Omental fat pad (tissue), 4 donors: ENCODE measurements at places on chromosomes 1 and 21.

DNA sequence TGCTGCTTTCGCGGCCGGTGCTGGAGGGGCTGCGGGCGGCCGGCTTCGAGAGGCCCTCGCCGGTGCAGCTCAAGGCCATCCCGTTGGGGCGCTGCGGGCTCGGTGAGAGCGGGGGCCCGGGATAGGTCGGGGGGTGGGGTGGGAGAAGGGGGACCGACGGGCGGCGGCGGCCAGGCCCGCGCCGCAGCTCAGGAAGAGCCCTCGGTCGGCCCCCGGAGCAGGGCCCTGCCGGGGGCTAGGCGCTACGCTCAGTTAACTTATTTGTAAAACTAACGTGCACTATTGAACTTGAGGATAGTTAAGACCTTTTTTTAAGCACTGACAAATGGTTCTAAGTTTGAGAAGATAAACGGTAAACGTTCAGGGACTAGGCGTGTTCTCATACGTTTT lies 418 bp downstream of the DDX20 start:
- no peak for DNase-seq

GRCh38 chr1:45009956-45010854 lies 919 bp downstream of the HECTD3 start:
- no peak for DNase-seq

GRCh38 chr1:204074274-204075138 lies 1.6 kb downstream of the SOX13 start:
- DNase-seq: no peak

DNA sequence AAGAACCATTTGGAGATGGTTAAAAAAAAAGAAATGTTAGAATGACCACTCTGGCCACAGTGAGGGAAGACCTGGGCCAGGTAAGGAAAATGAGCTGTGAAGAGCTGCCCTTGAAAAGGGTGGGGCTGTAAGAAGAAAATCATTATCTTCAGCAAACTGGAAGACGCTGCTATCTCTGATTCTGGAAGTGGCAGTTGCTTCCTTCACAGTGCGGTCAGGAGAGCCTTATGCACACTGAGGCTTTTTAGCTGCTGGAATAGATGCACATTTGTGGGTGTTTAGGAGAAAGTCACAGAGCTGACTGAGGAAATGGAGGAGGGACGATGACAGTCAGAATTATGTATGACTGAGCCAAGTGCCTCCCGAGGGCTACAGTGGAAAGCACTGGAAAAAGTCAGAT lies 91.6 kb downstream of the TBX19 start:
- DNase-seq: no peak

DNA sequence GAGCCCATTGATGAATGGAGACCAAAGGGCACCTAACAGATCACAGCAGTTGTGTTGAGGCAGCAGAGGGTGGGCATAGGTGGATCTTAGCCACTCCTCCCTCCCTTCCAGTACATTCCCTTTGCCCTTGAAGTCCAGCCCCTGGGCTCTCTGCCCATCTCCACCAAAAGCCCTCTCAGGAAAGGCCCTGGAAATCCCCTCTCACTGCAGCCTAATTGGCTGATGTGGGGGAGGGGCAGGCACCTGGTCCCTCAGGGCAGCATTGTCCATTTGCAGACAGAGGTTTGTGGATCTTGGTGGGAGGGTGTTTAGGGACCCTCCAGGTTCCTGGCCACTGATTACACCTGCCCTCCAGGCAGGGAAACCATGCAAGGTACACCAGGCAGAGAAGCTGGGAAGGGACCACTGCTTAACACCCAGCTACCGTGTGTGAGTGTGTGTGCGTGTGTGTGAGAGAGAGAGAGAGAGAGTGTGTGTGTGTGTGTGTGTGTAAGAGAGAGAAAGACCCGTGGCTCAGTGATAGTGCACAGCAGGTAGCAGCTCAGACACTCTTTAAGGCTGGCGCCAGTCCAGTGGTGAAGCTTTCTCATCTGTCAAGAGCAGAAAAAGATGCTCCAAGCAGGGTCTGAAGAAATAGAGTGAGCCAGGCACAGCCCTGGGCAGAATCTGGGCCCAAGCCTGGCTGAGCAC lies 71.1 kb downstream of the MATN1 start:
- DNase-seq: no peak

GRCh38 chr1:166814611-166815010 lies 24.7 kb upstream of the POGK start:
- no peak for DNase-seq

- no peak for DNase-seq
These were observed 2.0 kb upstream of the USF1 start for GRCh38 chr1:161047436-161048420.

DNA sequence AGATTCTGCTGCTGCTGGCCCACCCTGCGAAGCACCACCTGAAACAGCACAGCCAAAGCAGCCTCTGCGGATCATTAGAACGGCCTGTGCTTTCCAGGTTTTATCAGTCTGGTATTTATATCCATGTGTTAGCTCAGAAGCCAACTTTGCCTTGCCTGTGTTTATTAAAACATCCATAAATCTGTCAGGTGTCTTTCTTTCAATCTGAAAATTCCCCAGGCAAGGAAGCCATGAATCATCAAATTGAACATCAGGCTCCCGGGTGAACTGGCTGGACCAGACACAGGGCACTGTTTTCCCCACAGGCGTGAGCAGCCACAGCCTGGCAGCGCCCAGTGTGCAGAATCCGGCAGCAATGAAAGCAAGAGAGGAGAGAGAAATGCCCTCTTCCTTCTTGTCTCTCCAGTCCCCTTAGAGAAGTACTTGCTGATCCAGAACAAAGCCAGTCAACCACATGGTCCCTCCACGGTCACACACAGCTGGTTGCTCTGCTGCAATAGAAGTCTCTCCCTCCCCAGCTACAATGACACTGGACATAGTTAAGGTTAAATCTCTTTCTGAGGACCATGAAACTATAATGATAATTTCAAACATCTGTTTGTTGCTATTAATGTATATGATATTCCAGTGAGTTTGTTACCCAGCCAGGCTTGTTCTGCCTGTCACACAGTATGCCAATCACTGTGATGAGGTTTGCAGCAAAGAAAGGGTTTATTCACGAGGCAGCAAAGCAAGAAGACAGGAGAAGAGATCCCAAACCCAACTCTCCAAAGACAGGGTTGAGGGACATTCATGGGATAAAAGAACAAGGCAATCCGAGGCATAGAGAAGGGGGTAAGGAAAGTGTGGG lies 212.1 kb upstream of the FMN2 start:
- DNase-seq: no peak

DNA sequence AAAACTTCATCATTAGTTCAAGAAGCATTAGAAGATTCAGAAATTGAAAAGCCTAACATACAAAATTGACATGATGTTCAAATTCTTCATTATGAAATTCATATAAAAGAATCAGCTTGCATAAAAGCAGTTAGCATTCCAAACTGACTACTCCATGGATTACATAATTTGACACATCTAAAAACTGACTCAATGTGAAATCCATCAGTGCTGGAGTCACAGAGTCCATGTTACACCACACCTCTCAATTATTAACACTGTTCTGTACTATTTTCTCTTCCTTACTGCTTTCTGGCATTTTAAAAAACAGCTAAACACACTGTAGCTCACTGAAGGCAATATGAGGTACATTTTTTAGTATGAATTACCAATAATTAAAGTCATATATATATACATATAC lies 28.0 kb downstream of the ARHGAP29 start:
- no peak for DNase-seq

- DNase-seq: no peak
These were observed 1.4 kb downstream of the IFFO2 start for GRCh38 chr1:18955131-18955440.

GRCh38 chr1:47709019-47709871 lies 271.4 kb downstream of the FOXD2 start:
- no peak for DNase-seq

- no peak for DNase-seq
These were observed 111.7 kb downstream of the RHOU start for GRCh38 chr1:228846952-228847351.

- no peak for DNase-seq
These were observed 1.9 kb downstream of the TNFAIP8L2 start for GRCh38 chr1:151158326-151158725.

DNA sequence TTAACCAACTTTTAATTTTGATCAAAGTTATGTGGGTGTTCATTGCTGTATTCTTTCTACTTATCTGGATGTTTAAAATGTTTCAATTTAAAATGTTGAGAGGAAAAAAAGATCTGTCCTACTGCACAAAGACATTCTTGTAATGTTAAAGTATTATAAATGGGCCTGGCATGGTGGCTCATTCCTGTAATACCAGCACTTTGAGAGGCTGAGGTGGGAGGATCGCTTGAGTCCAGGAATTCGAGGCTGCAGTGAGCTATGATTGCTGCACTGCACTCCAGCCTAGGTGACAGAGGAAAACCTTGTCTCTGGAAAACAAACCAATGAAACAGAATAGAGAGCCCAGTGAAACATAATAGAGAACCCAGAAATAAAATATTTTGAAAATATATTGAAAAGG lies 65.5 kb upstream of the LRRC8B start:
- DNase-seq: no peak

- DNase-seq: no peak
These were observed 10.2 kb downstream of the SPSB1 start for GRCh38 chr1:9302745-9303524.

DNA sequence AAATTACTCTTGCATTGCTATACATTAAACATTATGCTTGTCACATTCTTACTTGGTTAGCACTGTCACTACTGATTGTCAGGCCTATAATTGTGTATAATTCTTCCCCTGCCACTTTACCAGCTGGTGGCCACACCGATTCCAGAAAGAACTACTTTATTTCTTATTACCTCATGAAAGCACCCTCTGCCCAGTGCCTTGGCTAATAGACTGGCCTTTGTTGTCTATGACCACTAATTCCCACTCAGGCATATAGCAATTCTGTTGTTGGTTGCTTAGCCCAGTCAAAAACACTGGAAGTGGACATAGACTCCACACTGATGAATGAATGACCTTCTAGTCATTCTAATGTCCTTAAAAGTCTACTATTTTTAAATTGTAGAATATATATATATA lies 35.6 kb downstream of the MRPL39 start:
- no peak for DNase-seq

- DNase-seq: no peak
These were observed 395.2 kb upstream of the LYPLAL1 start for GRCh38 chr1:218778257-218779126.

- no peak for DNase-seq
These were observed 170.0 kb upstream of the IVNS1ABP start for GRCh38 chr1:185487026-185487425.

- no peak for DNase-seq
These were observed 148.3 kb downstream of the MATN1 start for GRCh38 chr1:30575066-30575465.

DNA sequence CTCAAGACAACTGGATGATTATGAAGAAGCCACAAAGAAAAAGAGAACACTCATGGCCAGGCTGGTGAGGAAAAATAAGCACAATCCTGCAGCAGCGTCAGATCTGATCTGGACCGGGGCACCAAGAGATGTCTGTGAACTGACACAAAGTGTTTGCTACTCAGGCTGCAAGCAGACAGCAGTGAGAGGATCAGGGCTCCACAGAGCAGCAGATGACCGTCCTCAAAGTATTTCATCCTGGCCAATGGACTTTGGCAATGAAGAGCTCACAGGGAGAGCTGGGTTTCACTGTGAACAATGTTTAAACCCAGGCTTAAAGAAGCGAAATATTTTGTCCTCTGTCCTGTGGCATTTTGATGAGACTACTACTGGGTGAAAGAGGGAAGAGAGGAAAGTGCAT lies 299.2 kb downstream of the GPATCH2 start:
- no peak for DNase-seq

DNA sequence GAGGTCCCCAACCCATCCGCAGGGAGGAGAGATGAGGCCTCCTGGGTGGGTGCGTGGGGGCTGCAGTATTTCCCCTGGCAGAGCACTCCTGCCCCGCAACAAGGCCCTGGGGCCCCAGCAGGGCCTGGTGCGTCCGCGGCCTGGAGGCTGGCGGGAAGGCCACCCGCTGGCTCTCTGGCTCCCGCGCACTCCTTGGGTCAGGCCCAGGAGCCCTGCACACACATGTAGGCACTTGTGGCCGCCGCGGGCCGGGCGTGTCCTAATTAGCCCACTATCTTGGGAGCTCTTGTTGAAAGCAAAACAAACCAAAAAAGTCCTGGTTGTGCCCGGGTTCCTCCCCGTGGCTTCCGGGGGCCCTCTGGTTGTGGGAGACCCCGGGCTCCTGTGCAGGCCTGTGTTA lies 49.7 kb upstream of the CCDC27 start:
- DNase-seq: no peak

DNA sequence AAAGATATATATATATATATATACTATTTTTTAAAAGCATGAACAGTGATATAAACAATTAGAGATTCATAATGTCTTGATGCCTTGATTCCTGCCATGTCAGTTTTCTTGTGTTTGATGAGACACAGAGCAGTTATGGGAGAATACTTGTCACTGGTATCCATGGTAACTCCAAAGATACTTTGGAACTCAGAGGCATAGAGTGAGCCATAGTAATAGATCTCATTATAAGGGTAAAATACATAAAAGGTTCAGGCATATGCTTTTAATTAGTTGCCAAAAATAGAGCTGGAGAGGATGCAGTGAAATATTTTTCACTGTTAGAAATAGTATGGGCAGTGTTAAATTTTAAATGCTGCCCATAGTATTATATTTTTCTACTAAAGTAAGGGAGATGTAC lies 134.1 kb downstream of the SYT14 start:
- no peak for DNase-seq

DNA sequence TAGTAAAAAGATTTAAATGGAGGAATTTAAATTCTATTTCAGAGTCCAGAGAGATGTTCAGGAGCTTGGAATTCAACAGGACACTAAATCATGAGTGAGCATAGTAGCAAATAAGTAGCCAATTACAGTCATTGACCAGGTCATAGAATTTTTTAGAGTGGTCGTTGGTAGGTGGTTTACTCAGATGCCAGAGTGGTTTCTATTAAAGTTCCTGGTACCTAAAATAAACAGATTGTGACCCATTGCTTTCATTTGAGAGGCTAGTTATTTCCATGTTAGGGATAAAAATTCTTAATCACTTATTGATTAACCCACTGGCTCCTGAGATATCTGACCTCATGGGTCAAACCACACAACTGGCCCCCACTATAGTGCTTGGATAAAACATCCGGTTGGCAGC lies 201.3 kb downstream of the ASTN1 start:
- no peak for DNase-seq

DNA sequence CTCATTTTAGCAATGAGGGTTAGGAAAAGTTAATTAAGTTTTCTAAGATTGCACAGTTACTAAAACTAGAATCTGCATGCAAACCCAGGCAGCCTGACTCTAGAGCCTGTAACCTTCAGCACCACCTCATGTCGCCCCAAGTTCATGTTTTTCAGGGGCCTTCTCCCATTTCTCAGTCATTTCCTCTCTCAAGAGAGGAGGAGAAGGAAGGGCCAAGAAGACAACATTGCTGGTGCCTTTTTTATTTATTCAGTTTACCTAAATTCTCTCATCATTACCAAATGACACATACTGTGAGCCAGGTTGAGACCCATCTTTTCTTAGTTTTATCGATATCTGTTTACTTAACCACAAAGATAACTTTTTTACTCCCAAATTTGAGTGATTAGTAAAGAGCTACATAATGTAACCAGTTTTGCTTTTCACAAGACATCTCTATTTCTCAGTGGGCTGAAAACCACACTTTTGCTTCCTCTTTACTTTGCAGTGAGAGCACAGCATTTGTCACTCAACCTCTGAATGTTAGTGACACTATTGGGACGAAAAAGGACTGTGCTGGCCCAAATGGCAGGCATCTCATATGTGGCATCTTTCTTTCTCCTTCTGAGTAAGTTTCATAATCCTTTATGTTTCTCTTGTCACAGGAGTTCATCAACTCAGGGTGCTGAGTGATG lies at the start of gene CD101:
Gene CD101, plus strand, starts transcription at position 507 of the 674 bp plus-strand sequence. Its CDS starts 58 bp downstream, at position 565.
- DNase-seq: no peak
